Muscle of arm (tissue), 14 donors: ENCODE measurements at places on chromosomes 7 and 10. TPM values are rescaled to one million over a fixed set of nuclear protein-coding genes. Genes with fewer than 3 reads are reported as not detected.

- DNase-seq, result no peak
Measured at GRCh38 chr10:127216786-127217185, 20.4 kb upstream of the INSYN2A start.

DNA sequence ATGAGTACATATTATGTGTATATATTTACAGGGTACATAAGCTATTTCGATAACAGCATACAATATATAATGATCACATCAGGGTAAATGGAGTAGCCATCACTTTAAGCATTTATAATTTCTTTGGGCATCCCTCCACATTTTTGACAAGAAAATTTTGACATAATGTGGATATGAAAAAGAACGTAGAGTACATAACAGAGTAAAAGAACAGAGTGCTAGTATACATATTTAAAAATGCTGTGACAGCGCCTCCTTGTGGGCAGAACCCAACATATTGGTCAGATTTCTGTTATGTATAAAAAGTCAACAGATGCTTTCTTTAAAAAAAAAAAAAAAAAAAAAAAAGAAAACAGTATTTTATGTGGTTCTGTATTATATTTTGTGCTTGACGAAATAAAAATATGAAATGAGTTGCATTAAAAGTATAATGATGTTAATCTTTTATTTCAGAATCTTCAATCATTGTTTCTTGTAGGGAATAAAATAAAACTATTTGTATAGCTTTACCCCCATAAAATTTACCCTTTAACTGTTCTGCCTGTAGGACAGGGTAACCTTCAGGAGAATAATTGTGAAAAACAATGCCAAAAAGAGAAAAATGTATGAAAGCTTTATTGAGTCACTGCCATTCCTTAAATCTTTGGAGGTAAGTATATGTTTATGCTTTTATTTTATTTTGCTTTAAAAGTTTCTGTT, 18.3 kb upstream of the HBP1 start:
- peak; percentile 78 for DNase-seq

DNA sequence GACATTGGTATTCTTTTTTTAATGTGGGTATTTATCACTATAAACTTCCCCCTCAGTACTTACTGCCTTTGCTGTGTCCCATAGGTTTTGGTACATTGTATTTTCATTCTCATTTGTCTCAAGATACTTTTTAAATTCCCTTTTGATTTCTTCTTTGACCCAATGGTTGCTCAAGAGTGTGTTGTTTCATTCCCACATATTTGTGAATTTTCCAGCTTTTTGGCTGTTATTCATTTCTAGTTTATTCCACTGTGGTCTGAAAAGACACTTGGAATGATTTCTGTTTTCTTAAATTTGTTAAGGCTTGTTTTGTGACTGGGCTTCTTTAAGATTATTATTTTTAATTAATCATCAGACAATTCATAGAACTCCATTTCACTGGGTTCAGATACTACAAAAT, 105.0 kb downstream of the EPC1 start:
- no peak for DNase-seq

CDHR3 gene
- 11.3 TPM for polyA plus RNA-seq

PDE6C gene
- 1.1 TPM for polyA plus RNA-seq

FRMD4A gene
- polyA plus RNA-seq, result 29.4 TPM

AZGP1 gene
- 0.72 TPM for polyA plus RNA-seq
